ENCODE measurements at places on chromosomes 7 and 10.

DNA sequence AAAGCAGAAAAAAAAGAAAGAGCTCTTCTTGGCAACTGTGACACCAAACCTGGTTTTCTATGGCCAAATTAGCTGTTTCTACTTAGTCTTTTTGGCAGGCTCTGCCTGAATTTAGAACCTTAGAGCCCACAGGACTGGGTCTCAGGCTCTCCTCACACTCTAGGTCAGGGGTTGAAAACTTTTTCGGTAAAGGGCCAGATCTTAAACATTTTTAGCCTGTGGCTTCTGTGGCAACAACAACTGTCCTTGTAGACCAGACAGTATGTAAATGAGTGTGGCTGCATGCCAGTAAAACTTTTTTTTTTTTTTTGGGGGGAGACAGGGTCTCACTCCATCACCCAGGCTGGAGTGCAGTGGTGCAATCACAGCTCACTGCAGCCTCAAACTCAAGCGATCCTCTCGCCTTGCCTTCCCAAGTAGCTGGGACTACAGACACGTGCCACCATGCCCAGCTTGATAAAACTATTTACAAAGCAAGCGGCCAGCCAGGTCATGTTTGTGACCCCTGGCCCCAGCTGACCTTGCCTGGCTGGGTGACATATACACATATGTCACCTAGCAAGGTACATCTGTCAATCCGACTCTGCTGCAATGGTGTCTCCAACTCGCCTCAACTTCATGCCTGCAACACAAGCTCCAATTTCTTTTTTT, 17.4 kb downstream of the KPNA7 start:
- DNase-seq = no peak

- no peak for DNase-seq
Measured at GRCh38 chr10:28586176-28586575, 53.3 kb downstream of the WAC start.

GRCh38 chr7:77184463-77184862, 15.2 kb downstream of the FGL2 start:
- DNase-seq = no peak

GRCh38 chr7:85074016-85074415, 112.8 kb downstream of the SEMA3D start:
- no peak for DNase-seq

DNA sequence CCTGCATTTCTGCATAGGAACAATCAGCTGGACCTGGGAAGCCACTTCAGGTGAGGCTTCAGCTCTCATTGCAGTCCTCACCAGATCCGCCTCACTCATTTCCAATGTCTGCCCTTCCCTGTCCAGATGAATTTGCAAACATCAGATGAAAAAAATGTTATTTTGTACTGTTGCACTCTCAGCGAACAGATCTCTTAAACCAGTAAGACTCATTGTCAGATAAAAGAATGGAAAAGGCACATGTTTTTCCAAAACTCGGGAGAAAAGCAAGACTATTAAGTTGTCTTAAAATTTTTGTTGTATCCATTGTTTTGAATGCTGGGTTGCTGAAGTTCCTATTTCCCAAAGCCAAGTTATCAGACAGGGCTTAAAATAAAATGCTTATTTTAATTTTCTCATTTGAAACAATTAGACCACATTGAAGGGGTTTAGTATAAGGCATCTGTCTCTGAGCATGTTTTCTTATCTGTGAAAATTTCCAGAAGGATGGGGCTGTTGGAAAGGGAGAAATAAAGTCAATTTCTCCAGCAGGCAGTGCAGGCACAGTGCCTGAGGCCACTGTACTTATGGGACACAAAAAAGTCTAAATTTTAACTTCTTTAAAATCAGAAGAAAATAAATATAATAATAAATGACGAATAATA, 396.8 kb downstream of the KCNMA1 start:
- DNase-seq = no peak

- no peak for DNase-seq
Measured at GRCh38 chr10:6119962-6120361, 31.1 kb downstream of the RBM17 start.

DNA sequence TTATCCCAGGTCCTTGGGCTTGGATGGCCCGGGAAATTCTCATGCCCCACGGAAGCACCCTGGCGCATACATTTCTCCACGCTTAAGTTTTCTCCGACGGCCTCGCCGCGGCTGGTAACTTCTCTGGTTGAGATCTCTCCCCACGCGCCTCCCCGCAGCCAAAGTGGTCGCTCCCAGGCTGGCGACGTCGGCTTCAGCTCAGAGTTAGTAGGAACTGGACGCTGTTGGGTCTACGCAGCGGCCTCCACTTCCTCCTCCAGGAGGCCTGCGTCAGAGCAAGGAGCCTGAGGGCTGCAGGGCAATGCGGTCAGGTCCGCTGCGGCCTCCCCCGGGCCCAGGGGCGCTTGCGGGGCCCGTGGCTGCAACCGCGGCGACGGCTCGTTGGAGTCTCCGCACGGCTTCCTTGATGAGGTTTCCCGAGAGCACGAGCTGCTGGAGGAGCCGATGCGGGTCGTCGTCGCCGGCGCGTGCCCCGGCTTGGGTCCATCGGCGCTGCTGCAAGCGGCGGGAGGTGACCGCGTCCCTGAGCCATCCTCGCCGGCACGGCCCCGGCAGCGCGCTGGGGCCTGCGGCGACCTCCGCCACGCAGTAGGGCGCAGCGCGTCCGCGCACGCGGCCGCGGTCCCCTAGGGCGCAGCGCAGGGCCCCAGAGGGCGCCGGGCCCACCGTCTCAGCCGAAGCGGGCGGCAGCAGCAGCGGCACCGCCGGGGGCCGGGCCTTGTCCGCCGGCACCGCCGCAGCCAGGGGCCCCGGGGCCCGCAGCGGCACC, 744 bp downstream of the FRAT2 start:
- peak; percentile 84 for DNase-seq

DNA sequence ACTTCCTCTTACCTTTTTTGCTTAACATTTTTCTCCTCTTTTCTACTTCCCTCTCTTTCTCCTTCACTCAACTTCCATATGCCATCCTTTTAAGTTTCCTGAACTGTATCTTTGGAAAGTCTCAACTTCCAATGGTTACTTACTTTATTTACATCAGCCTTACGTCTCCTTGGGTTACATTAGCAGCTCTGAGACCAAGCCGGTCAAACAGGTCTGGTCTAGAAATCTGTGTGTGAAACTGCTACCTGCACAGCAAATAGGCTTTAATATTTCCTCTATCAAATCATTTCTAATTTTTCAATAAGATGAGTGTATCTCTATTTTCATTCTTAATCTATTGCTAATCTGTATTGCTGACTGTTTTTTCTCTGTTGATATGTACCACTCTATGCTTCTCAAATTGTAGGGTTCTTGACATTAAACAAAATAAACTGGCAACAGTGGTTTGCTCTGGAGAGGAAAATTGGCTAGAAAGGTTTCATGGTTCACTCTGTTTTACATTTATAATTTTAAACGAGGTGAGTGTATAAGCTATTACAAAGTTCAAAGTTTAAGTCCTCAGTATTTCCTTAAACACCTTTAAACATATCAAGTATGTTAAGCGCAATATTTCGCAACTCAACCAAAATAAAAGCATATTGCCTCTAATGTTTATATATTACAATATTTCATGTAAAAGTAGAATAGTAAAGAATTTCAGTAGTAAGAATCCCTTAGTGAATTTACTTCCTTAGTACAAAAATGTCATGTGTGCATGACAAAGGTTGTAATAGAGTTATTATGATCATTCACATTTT, 3.6 kb upstream of the SEMA3C start:
- DNase-seq = no peak

- DNase-seq = no peak
Measured at GRCh38 chr10:31103112-31103511, 71.4 kb upstream of the ZNF438 start.

DNA sequence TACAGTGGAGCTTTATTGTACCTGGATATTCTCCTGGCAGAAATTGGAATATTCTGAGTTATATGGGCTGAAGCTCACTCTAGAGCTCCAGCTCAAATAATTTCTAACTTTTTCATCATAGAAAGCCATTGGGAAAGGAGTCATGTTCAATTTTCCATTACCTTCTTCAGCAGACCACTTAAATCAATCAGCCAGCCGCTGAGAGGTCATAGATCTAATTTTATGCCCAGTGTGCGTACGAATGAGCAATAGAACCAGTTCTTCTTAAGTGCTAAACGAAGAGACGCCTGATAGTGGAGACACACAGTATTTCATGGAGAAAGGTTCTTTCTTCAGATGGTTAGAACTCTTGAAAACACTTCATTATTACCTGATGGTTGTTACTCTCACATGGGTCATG, 35.0 kb upstream of the DNAJB12 start:
- no peak for DNase-seq

- no peak for DNase-seq
Measured at GRCh38 chr10:81213370-81213769, 661.6 kb upstream of the NRG3 start.

- no peak for DNase-seq
Measured at GRCh38 chr10:48711830-48712229, 27.2 kb downstream of the WDFY4 start.

GRCh38 chr7:122013065-122013464, 131.0 kb downstream of the AASS start:
- DNase-seq = peak; percentile 50

- no peak for DNase-seq
Measured at GRCh38 chr7:69219381-69219780, 378.9 kb upstream of the AUTS2 start.

GRCh38 chr10:61399406-61399805, 53.8 kb downstream of the TMEM26 start:
- DNase-seq = no peak

- DNase-seq = peak; percentile 81
Measured at GRCh38 chr10:124539935-124540641, 78.5 kb downstream of the LHPP start.

Measured in hematopoietic multipotent progenitor cell treated with erythropoietin and hydrocortisone succinate and interleukin-3 and kit ligand, for 4 days (in vitro differentiated cells).